ENCODE measurements at places on chromosomes 1 and 21. TPM values are rescaled to one million over a fixed set of nuclear protein-coding genes. Genes with fewer than 3 reads are reported as not detected.

The LRRC8B gene
- total RNA-seq = 0.66 TPM

The SLC9A1 gene
- total RNA-seq = 11.9 TPM

The C4BPA gene
- not detected for total RNA-seq

The ZNF648 gene
- total RNA-seq = not detected

The TLR5 gene
- not detected for total RNA-seq

The C4BPB gene
- not detected for total RNA-seq

The RNU1-1 gene
- total RNA-seq = under 0.01 TPM

The RSBN1 gene
- total RNA-seq = 6.9 TPM

The TMEM240 gene
- total RNA-seq = 5.5 TPM

The KRTAP21-2 gene
- not detected for total RNA-seq

The DNAH14 gene
- 14.7 TPM for total RNA-seq

The PCNT gene
- total RNA-seq = 39.7 TPM

The ECM1 gene
- total RNA-seq = 74.4 TPM

The MATN1 gene
- total RNA-seq = 0.33 TPM

The RBM8A gene
- total RNA-seq = 44.0 TPM

The ANKRD34A gene
- total RNA-seq = 0.73 TPM

The TTC22 gene
- under 0.01 TPM for total RNA-seq
